Peyer's patch (tissue), 4 donors: ENCODE measurements at places on chromosomes 1 and 21. TPM values are rescaled to one million over a fixed set of nuclear protein-coding genes. Genes with fewer than 3 reads are reported as not detected.

- no peak for DNase-seq
Measured at GRCh38 chr1:201769072-201769471, 59.9 kb upstream of the IPO9 start.

DNAJC11 gene
- total RNA-seq = 63.6 TPM

RGS16 gene
- 0.40 TPM for total RNA-seq

GRCh38 chr1:5796028-5796427, 196.2 kb downstream of the NPHP4 start:
- DNase-seq = no peak

DNA sequence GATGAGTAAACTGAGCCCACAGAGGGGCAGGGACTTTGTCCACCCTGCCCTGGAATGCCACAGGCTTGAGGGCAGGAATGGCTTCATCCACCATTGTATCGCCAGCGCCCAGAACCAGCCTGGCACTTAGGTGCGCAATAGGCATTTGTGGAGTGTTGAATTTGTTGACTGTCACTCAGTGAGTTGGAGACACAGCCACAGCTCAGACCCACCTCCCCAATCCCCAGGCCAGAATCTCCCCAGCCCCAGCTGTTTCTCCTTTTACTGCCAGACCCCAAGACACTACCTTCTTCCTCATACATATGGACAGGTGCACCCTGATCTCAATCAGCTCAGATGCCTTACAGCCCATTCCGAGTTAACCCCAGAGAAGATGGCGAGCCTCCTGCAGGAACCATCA, 674.5 kb downstream of the MATN1 start:
- DNase-seq = no peak
